ENCODE measurements at places on chromosomes 12 and 14.

- DNase-seq: no peak
These were observed 482 bp upstream of the IFI27L2 start for GRCh38 chr14:94129758-94130414.

GRCh38 chr14:99721792-99722516, 37.9 kb downstream of the CYP46A1 start:
- DNase-seq: no peak

DNA sequence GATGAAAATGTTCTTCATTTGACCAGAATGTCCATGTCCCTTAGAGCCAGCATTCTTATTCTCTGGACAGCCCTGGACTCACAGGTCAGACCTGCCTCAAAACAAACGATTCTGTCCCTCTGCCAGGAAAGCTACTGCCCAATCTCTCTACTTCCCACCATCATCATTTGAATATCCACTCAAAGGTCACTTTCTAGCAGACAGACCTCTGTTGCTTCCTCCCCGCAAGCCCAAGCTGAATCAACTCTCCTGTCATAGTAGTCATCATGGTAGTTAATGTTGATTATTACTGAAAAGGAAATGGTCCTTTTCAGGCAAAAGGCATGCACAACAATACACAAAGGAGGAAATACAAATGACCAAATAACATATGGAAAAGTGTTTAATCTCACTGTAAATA, 39.6 kb upstream of the CPM start:
- no peak for DNase-seq

DNA sequence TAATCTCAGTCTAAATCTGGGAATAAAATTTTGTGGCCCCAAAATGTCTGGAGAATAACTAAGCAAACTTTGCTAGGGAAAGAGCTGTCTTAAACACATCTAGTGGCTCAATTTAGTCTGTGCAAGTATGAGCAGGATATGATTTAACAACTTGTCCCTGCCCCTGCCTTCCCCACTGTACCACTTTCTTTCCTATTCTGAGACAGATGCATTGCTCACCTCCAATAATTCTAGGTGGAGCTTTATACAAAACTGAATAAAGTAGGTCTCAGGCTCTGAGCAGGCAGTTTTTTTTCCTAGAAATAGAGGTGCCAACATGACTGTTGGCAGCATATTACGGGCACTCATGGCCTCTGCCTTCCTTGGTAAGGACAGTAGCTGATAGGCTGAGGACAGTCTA, 412.1 kb downstream of the DAD1 start:
- DNase-seq: no peak

- DNase-seq: no peak
These were observed 142.8 kb upstream of the AMIGO2 start for GRCh38 chr12:47222520-47223030.

GRCh38 chr14:32933629-32934072, 5.0 kb upstream of the NPAS3 start:
- DNase-seq: no peak

DNA sequence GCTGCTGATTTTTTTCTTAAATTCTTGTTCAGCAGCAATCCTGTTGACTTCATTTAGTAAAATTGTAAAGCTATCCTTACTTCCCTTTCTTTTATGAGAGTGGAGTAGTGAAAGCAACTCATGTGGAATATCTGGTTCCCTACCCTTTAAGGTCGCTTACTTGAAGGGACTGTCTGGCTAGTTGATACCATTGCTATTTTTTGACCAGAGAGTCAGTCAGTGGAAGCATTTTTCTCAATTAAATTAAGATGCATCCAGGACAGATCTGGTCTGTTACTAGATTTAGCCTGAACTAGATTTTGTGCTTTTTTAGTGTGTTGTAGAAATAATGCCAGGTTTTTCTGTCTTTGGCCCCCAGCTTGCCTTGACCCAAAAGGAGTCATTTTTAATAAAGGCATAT, 18.0 kb downstream of the TTC8 start:
- DNase-seq: no peak

- DNase-seq: no peak
These were observed 18.6 kb downstream of the LGMN start for GRCh38 chr14:92729634-92730358.

- DNase-seq: no peak
These were observed 31.0 kb downstream of the ARF6 start for GRCh38 chr14:49923881-49924280.

DNA sequence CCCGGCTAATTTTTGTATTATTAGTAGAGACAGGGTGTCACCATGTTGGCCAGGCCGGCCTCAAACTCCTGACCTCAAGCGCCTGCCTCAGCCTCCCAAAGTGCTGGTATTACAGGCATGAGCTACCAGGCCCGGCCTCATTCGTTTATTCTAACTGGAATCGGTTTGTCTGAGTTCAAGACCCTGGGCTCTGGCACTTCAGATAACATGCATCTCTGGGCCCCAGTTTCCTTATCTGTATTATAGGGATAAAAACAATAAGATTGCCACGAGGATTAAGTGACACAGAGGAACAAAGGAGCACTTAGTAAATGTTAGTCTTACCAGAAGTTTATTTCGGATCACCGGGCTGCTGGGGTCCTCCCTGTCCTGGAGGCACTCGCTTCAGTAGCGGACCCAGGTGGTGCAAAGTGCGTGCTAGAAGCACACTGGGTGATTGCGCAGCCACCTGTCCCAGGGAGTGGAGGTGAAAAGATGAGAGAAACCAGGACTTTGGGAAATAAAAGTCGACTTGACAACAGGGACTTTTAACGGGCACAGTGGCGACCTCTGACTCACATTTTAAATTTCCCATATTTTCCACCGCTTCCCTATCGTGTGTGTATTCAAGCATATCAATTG, 37.5 kb downstream of the ACACB start:
- DNase-seq: no peak

GRCh38 chr12:108837239-108837638, 20.1 kb downstream of the SSH1 start:
- no peak for DNase-seq

DNA sequence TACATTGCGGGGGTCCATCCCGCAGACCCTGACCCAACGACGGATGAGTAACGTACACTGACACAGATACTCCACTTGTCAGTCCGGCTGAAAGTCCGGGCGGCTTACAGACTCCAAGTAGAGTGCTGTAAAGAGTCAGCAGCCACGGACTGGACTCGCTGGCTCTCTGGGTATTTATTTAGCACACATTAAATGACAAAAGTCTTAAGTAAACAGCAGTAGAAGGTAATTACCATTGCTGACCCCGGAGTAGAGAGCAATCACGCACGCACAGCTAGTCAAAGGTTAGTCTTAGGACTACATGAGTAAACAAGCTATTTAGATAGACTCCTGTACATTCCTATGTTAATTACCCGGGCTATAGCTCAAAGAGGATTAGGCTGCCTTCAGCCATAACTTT, 780.9 kb downstream of the RPS29 start:
- DNase-seq: no peak

- DNase-seq: no peak
These were observed 18.4 kb downstream of the FGD6 start for GRCh38 chr12:95198914-95199313.

Data from AG04449 (cell line).